NCI-H1092 (cell line): ENCODE measurements at places on chromosomes 11 and 22.

GRCh38 chr11:62770778-62771143 lies 435 bp upstream of the TAF6L start:
- DNase-seq = no peak

DNA sequence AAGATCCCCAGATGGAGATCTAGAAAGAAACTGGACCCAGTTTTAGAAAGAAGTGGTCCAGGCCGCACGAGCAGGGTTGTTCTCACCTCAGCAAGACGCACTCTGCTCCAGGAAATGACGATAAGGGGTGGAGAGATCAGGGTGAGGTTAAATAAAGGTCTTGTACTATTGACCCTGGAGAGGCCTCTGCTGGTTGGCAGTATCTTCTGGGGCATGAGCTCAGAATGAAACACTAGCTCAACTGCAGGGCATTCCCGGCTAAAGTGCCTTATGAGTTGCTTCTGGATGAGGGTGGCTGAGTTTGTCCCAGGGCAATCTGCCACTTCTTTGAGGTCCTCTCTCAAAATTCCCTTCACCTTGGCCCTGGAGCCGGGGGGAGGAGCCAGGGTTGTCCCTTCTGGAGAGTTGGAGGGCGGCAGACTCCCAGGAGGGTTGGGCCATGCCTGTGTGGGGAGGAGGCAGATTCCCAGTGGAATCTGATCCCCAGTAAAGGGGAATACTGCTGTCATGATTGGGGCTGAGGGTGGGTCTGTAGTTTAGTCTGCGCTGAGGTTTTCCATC lies 10.9 kb downstream of the USP2 start:
- DNase-seq = no peak

DNA sequence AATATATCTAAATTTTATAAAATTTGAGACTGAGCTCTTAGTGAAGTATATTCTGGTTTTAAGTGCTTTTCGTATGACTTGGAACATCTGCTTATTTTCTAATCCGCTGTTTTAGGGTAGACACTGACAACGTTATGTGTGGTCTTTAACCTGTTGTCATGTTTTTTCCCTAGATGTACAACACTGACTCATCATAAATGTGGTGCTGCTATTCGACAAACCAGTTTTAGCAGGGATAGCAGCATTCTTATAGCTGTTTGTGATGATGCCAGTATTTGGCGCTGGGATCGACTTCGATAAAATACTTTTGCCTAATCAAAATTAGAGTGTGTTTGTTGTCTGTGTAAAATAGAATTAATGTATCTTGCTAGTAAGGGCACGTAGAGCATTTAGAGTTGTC lies 23.8 kb upstream of the HIKESHI start:
- DNase-seq = no peak

GRCh38 chr22:29337631-29338284 lies 22.3 kb upstream of the RASL10A start:
- DNase-seq = no peak
